ENCODE measurements at places on chromosomes 3 and 15.

DNA sequence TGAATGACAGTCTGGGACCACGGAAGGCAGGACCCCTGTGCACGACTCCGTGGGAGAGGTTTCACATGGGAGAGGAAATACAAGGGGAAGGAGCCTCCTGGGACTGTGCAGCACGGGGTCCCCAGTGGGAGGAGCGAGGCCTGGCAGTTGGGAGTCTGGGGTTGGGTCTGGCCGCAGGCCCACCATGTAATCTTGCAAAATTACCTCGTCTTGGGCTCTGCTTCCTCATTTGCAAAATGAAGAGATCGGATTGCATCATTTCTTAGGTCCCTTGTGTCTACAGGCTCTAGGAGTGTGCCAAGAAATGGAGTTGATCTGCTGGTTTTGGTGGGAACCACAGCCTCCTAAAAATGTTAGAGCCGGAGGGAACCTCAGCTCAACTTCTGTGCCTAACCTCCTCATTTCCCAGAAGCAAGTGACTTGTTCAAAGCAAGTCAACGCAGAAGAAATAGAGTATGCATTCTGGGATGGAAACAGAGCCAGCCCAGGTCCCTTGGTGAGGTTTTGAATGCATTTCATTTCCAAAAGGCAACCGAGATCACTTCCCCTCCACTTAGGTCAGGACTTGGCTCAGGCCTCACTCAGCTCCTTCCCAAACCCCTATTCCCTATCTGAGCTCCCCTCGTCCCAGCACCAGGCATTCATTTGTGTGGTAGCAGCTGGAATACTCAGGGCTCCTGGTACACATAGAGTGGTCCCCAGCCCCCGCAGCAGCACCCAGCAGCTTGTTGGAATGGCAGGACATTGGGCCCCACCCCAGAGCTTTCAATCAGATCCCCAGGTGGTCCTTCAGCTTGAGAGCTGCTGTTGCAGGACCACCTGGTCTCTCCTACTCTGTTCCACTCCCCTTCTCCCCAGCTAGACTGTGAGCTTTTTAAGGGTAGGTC lies 267.7 kb downstream of the XXYLT1 start:
- DNase-seq = no peak

DNA sequence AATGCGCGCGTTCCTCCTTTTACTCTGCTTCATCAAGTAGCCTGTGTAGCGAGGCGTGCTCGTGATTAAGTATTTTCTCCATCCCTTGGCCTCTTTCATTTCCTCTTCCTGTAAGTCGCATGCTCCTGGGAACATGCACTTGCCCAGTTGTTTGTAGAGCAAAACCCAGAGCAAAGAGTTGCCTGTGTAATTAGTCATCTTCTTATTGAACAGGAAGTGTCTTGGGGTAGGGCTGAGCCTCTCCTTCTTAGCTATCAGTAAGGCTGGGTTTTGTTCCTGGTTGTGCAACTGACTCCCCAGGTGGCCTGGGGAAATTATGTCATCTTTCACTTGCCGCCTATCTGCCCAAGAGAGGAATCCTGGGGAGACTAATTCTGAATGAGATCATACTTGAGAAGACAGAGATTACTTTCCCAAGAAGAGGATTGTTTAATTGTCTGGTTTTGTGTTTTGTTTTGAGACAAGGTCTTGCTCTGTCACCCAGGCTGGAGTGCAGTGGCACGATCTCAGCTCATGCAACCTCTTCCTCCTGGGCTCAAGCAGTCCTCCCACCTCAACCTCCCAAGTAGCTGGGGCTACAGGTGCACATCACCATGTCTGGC lies 14.9 kb downstream of the LIPH start:
- no peak for DNase-seq

DNA sequence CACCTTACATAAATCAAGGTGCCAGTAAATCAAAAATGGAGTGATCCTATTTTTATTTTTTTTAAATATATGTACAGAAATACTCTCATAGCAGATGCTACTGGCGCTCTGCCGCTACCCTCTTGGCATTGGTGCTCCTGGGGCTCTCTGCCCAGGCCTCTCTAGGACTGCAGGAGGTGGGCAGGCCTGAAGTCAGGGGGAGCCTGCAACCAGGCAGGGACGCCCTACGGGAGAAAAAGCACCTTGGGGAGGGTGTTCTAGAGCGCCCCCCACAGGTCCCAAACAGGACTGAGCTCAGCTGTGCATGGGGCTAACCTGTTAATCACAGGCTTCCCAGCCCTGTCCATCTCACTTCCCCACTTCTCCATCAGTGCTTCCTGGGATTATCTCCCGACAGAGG lies 192.5 kb downstream of the SHQ1 start:
- DNase-seq = no peak

DNA sequence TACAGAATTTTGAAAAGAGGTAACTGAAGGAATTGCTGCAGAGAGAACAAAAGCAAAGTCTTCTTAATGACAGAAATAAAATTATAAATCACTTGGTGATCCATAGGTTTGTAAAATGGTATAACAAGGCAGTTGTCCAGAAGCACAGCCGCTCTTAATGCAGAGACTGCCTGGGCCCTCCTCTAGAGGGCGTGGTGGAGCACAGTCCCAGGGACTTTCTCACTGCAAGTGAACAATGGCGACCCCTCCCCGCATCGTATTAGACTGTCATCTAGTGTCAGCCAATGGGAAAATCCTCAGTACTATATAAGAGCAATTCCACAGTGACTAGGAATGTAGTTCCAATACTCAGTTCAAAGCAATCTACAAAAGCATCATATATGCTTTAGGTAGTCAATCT lies 26.4 kb upstream of the ZBED2 start:
- no peak for DNase-seq

DNA sequence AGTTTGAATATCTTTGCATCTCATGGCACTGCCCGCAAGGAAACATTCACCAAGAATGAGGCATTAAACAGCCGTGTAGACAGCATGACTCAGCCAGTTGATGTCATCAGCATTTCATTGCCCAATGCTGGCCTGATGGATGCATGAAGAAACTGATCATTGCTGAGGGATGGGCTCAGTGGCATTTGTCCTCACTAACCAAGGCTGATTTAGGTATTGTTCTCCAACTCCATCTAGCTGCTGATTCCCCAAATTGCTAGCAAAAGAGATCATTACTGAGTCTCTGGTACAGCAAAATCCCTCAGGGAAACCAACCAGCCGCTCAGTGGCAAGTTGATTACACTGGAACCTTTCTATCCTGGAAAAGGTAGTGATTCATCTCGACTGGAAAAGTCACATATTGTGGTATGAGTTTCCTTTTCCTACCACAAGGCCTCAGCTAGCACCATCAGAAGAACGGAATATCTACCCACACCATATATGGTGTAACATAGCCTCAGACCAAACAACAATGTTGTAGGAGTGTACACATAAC lies 186.5 kb upstream of the GAP43 start:
- DNase-seq = no peak

DNA sequence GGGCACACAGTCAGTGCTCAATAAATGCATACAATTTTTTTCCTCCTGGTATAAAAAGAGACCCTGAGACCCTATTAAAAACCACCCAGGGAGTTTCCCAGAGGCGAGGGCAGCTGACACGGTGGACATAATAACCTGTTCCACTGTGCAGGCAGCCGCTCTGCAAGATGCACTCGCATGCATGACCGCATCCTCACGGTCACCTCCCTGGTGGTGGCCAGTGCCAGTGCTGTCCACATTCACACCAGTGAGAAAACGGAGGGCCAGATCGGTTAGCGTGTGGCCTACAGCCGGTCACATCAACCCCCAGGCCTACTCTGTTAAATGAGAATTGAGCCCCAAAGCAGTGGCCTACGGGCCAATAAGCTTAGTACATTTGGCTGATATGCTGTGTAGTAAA lies 24.8 kb downstream of the SH3BP5 start:
- DNase-seq = no peak

DNA sequence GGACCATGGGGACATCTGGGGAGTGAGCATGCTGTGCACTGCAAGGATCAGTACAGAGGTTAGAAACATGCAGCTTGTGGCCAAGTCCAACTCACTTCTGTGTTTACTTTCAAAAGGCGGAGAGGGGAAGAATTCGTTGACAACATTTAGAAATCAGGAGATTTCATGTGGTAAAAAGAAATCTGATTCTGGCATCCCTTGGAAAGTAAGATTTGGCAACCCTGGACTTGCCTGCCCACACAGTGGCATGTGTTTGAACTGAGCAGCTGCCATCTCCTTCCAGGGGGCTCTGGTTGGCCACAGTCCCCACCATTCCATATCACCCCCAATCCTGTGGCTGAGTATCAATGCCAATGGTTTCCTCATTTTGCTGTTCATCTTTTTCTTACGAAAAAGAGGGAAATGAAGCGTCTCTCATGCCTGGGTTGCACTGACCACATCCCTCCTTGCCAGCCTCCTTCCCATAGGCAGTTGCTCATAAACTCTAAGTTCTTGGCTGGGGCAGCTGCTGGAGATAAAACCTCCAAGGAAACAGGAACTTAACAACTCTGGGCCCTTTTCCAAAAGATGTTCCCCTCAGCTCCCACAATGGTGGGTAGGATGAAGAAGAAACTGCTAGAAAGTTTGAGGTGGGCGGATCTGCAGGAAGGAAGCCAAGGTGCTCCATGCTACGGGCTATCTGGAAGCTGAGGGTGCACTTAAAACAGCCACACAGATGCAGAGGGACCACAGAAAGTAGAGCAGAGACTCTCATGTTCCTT lies 29.2 kb downstream of the SLC6A11 start:
- no peak for DNase-seq
